NCI-H1694 treated with DMSO at 0.1 percent for 48 hours (cell line): ENCODE measurements at places on chromosomes 12 and 14.

DNA sequence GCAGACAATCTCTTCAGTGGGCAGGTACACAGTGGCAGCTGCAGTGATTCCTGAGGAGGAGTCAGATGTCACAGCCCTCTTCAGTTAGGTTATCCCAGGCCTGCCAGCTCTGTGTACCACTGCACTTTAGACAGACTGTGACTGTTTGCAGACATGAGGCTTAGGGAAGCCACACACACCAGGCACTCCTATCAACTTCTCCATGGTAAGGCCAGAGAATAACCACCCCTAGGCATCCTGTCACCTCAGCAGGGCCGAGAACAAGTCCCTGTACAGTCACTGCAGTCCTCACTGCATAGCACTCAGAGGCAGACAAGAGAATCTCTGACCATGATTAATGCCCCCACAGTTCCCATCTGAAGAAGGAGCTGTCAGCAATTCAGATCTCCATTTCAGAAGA, 296.5 kb downstream of the GALC start:
- peak; percentile 71 for DNase-seq

DNA sequence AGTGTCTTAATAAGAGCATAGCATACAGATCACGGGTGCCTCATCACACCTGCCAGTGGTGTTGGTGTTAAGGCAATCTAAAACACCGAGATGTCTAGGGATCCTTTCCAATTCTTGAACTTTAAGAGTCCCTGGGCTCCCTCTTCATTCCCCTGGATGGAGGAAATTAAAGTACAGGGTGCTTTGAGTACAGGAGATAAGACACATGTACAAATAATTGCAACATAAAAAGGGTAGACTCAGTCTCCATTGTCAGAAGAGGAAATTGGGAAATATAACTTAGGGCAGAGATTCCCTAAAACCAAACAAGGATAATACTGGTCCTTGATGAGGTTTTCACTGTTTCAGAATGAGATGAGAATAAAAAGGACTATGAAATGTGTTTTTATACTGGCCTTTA, 34.9 kb downstream of the SCFD1 start:
- DNase-seq = no peak

GRCh38 chr12:46379352-46379751, 6.8 kb upstream of the SLC38A2 start:
- DNase-seq = no peak

DNA sequence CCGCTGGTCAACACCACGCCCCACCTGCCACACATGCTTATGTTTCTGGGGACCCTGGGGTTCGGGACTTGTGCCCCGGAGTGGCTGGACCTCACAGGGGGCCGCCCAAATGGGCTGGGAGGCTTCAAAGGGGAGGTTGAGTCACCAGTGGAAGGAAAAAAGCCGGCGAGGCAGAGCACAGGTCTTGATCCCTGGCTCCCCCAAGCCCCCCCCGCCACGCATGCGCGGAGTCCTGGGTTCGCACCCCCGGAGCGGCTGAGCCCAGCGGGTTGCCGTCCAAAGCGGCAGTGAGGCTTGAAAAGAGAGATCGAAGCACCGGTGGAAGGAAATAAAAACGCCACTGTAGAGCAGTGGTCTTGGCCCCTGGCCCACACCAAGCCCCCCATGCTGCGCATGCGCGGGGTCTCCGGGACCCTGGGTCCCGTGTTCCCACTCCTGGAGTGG, 313.5 kb downstream of the ALG10 start:
- DNase-seq = no peak

GRCh38 chr12:52389313-52390207, 4.1 kb upstream of the KRT84 start:
- peak; percentile 48 for DNase-seq

GRCh38 chr12:5737778-5738177, 207.3 kb downstream of the ANO2 start:
- no peak for DNase-seq

GRCh38 chr12:100675432-100675831, 101.9 kb downstream of the GAS2L3 start:
- DNase-seq = peak; percentile 39

DNA sequence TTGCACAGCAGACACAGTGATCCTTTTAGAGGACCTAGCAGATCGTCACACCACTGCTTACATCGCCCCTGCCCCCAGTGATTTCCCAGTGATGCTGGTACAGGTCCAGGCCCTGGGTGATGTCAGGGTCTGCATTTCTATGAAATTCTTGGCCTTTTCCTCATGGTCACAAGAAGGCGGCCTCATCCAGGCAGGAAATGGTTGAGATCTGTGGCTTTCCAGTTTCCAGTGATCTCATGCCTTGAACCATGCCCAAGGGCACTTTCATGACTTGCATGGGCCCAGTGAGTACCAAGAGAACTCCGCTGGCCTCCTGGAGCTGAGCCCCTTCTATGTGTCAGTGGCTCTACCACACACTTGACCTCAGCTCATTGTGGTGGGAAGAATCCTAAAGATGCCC, 41.9 kb upstream of the BDKRB2 start:
- no peak for DNase-seq

DNA sequence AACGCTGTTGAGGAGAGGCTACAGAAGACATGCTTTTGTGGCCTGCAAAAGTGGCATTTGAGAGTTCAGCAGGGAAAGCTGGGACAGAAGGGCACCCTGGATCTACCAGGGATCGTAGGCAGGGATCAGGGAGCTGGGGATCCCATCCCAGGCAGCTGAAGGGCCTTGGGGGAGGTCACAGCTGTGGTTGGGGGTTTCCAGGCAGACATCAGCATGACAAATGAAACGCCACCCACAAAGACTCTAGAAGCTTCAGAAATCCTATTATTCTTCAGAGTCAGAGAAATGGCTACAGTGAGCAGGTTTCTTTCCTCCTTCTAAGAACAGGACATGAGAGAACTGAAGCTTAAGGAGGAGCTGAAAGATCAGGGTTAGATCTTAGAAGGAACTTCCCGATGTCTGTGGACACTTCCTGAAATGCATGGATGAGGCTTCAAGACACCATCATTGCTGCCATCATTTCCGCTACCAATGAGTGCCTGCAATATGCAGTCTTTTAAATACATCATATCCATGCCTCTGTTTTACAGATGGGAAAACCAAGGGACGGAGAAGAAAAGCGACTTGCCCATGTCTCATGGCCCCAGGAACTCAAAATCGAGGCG, 104.3 kb downstream of the RBM19 start:
- DNase-seq = no peak

DNA sequence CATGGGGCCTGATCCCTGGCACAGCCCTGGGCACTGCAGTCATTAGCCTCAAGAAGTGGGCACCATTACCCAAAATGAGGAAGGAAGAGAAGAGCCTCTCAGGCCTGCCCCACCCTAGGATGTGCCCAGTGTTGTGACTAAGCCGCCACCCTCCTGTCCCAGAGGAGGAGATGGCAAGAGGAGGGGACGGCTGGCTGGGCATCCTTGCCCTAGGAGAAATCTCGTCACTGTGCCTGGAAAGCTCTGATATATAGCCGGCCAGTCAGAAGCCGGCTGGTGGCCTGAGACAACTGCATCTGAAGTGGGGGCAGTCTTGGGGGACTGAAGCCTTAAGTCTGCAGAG, 115.2 kb downstream of the LGMN start:
- no peak for DNase-seq

GRCh38 chr12:105024928-105025327, 38.8 kb downstream of the NOPCHAP1 start:
- no peak for DNase-seq

- DNase-seq = no peak
Measured at GRCh38 chr12:12661086-12661856, 34.7 kb downstream of the GPR19 start.

DNA sequence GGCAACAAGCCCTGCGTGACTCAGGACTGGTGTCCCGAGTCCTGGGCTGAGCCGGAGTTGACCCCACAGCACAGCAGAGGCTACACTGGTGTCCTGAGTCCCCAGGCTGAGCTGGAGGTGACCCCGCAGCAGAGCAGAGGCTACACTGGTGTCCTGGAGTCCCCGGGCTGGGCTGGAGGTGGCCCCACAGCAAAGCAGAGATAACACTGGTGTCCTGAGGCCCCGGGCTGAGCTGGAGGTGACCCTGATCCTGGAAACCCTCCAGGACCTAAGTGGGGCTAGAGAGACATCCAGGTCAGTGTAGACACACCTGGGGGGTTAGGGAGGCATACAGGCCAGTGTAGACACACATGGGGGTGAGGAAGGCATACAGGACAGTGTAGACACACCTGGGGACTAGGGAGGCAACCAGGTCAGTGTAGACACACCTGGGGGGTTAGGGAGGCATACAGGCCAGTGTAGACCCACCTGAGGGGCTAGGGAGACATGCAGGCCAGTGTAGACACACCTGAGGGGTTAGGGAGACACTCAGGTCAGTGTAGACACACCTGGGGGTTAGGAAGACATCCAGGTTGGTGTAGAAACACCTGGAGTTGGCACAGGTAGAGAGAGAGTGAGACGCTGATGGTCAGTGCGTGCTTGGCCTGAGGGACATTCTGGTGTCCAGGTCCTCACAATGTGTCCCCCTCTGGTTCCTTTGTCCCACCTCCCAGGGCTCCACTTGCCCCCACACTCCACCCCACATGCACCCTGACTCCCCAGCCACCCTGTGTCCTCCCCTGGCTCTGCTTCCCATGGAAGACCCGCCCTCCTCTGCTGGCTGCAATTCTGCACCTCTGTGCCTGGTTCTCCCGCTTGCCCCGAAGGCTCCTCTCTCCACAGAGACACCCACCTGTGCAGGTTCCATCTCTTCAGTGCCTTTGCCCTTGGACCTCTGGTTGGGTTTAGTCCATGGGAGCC, 321.6 kb upstream of the SFSWAP start:
- no peak for DNase-seq

- DNase-seq = no peak
Measured at GRCh38 chr12:56628671-56629458, 1.3 kb downstream of the BAZ2A start.

- peak; percentile 22 for DNase-seq
Measured at GRCh38 chr12:119258149-119258548, 76.4 kb upstream of the CCDC60 start.

DNA sequence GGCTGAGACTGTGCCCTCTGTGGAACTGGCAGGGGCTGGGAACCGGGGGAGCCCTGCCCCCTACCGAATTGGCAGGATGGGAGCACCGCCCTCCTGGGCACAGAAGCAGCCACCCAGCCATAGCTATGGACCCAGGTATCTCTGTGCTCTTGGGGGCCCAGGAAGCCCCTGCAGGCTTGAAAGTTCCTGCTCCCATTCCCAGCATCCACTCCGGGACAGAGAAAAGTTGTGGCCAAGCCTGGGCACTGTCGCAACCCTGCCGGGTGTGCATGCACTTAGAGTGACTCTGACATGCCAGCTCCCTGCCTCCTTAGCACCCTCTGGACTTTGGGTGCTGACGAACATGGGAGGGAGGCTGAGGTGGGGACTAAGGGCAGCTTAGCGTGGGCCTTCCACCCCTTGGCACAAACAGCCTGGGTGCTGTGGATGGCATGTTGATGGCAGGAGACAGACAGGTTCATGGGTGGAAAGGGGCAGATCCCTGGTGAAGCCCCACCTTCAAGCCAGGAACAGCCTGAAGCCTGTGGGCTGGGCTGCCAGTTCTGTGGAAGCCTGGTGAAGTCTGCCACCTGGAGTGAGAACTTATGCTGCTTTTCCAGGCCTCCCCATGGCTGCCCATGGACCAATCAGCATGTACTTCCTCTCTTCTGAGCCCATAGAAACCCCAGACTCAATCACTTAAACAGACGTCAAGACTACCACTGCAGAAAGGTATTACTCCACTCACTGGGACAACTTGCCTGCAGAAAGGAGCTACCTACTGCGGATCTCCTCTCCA, 279.0 kb downstream of the ATXN7L3B start:
- no peak for DNase-seq

DNA sequence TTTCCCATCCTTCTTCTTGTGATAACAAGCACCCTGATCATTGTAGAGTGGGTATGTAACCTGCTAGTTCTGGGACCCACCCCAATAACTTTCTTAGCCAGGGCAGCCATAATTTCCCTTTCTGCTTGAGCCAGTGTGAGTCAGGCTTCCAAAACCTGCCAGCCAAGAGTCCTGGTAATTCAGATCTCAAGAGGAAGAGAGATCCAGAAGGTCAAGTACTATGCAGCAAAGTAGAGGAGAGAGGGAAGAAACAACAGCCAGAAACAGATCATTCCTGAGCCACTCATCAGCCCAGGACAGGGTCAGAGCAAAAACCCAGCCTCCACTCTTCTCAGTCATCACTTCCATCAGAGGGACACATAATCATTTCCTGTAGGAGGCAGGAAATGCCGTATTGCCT, 182.0 kb downstream of the DICER1 start:
- no peak for DNase-seq

DNA sequence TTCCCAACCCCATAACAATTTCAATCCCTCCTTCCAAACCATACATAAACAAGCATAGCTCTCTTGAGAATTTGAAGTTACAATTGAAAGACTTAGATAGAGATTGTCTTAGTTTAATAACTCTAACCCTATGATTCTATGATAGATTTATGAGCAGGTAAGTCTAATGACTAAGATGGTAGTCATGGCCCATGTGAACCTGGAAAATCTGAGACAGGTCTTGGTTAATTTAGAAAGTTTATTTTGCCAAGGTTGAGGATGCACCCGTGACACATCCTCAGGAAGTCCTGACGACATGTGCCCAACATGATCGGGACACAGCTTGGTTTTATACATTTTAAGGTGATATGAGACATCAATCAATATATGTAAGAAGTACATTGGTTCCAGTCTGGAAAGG, 248.8 kb downstream of the KCNH5 start:
- no peak for DNase-seq

DNA sequence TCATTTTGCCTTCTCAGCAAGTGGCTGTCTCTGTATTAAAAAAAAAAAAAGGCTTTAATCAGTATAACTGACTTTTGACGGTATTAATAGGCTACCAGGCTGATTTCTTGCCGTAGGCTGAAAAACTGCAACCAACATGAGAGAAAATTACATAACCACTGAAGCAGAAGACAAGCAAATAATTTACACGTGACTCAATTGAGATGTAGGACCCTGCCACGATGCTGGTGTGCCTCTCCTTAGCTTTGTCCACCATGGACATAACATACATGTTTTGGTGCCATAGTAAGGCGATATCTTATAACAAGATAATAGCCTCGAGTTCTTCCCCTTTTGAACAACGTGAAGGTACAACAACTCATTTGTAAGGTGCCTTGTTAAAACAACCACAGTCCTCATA, 88.7 kb upstream of the GRIP1 start:
- DNase-seq = no peak

DNA sequence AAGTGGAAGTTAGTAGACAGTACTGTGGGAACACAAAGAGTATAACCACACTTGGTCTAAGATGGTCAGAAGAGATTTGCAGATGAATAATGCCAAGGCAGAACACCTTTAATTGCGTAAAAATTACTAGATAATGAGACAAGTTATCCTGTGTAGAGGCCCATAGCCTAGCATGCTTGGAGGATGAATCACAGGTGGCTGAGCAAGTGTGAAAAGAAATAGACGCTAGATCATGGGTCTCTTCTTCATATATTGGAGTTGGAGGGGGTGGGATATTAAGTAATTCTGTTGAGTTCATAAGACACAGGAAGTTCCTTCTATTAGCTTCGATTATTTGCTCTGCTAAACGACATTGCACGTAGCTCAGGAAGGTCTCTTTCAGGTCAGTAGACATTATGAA, 454.3 kb upstream of the LMO3 start:
- no peak for DNase-seq
